ENCODE measurements at places on chromosomes 12 and 14.

- no peak for DNase-seq
These were observed 117.1 kb downstream of the KICS2 start for GRCh38 chr12:64105026-64105425.

DNA sequence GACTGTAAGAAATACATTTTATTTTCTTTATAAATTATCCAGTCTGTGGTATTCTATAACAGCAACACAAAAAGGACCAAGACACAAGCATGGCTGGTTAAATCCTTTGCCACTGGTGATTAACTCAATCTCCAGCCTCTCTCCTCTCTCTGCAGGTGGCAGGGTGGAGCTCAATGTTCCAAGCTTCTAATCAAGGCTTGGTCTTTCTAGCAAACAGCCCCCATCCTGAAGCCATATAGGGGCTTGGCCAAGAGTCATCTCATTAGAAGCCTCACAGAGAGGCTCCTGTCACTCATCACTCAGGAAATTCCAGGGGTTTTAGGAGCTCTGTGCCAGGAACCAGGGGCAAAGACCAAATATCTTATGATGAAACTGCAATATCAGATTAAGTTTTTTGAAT is 12.0 kb downstream of the C12orf75 start:
- no peak for DNase-seq

- no peak for DNase-seq
These were observed 82.0 kb downstream of the PRKCH start for GRCh38 chr14:61403411-61403810.

- DNase-seq = no peak
These were observed 52.5 kb upstream of the RESF1 start for GRCh38 chr12:31906557-31907301.

- no peak for DNase-seq
These were observed 33.2 kb downstream of the TSPAN19 start for GRCh38 chr12:85002778-85003296.

GRCh38 chr12:107645630-107646333 is 39.8 kb upstream of the PWP1 start:
- DNase-seq = peak; percentile 36

DNA sequence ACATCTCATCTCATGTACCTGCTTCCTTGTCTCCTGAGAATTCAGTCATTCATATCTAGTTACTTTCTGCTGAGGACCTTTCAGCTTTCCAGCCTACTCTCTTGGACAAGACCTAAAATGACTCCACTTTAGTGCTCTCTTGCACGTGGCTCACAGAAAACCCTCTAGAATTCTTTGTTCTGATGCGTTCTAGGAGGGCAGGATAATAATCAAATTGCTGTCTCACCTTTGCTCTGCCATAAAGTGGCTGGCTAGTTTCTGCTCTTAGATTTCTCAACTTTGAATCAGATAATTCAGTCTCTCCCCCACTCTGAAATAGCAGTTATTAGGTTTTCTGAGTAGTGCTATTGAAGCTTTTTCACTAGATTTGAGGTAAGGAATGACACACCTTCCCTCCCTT is 429.5 kb upstream of the FBXO33 start:
- DNase-seq = no peak

- no peak for DNase-seq
These were observed 13.9 kb upstream of the MDM2 start for GRCh38 chr12:68793975-68794652.

DNA sequence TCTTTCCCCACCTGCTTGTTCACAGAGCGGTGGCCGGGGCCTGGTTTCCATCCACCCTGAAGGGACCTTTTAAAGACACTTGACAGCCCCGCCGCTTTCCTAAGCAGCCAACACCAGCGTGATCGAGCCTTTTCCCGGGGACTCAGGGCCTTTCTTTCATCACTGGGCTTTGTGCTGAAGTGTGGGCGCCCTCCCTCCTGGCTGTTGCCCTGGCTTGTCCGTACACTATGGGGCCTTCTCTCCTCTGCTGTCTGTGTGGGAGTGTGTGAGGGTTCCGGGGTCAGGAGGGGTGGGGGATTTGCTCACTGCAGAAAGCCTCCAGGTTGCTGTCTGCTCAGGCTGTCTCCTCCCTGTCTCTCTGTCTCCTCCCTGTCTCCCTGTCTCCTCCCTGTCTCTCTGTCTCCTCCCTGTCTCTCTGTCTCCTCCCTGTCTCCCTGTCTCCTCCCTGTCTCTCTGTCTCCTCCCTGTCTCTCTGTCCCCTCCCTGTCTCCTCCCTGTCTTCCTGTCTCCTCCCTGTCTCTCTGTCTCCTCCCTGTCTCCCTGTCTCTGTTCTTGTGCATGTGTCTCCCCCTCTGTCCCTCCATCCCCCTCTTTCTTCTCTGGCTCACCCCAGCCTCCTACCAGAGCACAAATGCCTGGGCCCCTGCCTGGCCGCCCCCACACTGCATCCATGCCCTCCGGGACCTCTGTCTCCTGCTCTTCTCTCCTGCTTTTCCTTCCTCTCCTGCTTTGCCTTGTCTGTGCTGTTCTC is 64.7 kb downstream of the CCDC92 start:
- DNase-seq = no peak

GRCh38 chr12:45343269-45344051 is 127.6 kb downstream of the ANO6 start:
- no peak for DNase-seq

DNA sequence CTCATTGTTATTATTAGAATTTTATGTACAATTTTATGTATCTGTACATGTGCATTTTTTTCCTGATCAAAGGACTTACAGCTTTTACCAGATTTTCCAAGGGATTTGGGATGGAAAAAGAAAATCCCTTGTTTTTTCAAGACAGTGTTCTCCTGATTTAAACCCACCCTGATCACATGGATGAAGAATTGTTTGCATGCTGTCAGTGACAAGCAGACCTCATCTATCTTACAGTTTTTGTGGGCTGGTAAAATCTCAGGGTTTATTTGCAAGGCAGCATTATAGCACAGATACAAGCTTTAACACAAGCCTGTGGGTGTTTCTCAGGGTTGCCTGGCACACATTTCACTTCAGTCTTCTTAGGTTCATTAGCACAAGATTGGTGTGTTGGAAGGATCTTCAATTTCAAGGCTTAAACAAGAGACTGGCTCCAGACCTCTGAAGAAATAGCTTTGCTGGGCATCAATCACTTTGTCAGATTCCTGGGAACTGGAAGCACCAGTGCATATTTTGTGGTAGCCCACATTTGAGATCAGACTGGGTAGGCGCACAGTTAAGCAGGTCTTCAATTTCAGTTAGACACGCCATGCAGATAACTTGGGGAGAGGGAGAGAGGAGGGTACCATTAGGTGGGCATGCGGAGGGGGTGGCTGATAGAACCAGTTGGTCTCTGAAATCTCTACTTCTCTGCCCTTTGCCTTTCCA is 118.0 kb downstream of the TBX5 start:
- DNase-seq = no peak

DNA sequence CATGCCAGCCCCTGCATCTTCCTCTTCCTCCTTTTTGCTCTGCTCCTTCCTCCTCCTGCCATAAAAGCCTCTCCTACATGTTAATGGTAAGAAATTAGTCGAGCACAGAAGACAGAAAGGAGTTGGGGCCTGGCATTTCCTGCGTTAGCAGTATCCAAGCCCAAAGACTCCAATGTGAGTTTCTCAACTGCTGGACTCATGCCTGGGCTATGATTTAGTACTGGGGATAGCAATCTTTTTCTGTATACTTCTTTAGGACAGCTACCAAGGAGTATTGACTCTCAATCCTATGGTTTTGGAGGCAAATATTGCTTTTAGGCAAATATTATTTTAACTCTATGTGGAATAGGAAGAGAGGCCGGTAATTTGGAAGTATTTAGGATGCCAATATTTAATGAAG is 18.0 kb upstream of the SLC38A4 start:
- no peak for DNase-seq

DNA sequence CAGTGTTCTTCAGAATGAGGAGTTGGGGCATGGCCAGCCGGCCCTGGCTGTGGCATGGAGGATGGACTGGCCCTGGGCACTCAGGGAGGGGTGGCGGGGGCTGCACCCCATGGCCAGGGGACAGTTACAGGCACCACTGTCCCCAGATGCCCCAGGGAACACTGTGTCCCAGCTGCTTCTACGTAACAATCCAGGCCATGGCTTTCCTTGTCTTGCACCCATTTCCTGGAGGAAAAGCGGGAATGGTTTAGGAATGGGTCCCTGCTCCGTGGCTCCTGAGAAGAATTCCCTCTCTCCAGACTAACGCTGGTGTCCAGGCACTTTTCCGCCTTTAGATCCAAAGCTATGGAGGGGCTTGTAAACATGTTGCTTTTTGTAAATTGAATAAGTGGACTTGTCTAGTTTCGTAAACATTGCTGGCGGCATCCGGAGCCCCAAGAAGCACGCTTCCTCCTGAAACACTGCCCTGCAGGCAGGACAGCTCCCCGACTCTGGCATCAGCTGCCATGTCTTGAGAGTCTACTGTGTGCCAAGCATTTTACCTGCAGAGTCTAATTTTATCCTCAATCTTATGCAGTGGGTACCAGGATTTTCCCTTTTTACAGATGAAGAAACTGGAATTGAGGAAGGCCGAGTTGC is 238.3 kb downstream of the SLC41A2 start:
- no peak for DNase-seq

- DNase-seq = no peak
These were observed at the start of gene LPAR5 for GRCh38 chr12:6635856-6636531. LPAR5 (minus strand) TSS chr12:6635959; CDS start chr12:6621248, 14,711 bp downstream.

GRCh38 chr14:74620497-74620921 is 8.5 kb upstream of the LTBP2 start:
- DNase-seq = no peak

DNA sequence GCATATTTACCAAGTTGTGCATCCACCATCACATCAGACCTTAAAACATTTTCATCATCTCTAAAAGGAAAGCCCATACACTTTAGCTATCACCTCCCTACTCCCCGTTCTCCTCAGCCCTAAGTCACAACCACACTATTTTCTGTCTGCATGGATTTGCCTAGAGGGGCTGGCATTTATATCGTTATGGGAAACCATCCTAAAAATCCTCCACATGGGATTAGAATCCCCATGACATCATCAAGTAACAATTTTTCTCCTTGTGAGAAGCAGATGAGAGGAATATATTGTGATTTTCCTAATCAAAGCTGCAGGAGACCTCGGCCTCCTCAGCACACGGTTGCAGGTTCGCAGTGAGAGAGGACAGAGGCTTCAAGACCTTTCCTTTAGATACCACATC is 114.1 kb downstream of the SLC15A4 start:
- no peak for DNase-seq

DNA sequence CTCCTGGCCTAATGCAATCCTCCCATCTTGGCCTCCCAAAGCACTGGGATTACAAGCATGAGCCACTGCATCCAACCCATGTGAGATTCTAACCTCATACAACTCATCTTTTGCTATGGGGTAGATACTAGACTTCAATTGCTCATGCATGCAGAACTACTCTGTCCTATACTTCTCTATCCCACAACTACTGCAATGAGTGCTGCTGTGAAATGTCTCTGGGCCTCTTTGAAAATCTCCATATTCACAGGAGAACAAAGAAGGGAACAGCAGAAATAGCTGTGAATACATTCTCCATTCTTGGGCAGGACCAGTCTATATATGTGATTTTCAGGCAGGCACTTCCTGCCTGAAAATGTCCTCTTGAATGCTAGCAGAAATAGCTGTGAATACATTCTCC is 220.7 kb upstream of the GRIP1 start:
- no peak for DNase-seq

- DNase-seq = no peak
These were observed 1127.0 kb downstream of the BCL11B start for GRCh38 chr14:98144964-98145363.

- no peak for DNase-seq
These were observed 414.8 kb upstream of the NOVA1 start for GRCh38 chr14:27012641-27013040.

DNA sequence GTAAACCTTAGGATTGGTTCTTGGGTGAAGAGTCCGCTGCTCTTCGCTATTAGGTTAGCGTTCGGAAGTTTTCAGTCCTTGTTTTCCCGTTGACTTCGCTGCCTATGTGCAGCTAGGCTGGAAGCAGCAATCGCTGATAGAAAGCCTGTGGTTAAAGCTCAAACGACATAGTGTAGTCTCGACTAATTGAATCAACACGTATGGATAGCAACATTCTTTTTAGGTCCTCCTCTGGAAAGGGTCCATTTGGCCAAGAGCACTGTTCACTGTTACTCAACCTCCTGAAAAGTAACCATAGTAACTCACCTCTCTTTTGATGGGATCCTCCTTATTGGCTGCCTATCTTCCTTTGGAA is 355.5 kb downstream of the SNAPC1 start:
- no peak for DNase-seq

- no peak for DNase-seq
These were observed 6.3 kb upstream of the CTDSP2 start for GRCh38 chr12:57852620-57853500.

- no peak for DNase-seq
These were observed 6.7 kb upstream of the TESC start for GRCh38 chr12:117105902-117106301.
